ENCODE measurements at places on chromosomes 16 and 17. TPM values are rescaled to one million over a fixed set of nuclear protein-coding genes. Genes with fewer than 3 reads are reported as not detected.

The ACSM2A gene
- 57.3 TPM for polyA plus RNA-seq

GRCh38 chr16:77500286-77500598 is 65.4 kb upstream of the ADAMTS18 start:
- DNase-seq: no peak

GRCh38 chr16:89341697-89342694 is 124.5 kb downstream of the ZNF778 start:
- no peak for DNase-seq

- DNase-seq: no peak
These were observed 29.7 kb upstream of the KIF2B start for GRCh38 chr17:53792997-53793396.

The SALL1 gene
- polyA plus RNA-seq: 104 TPM

The ABCC11 gene
- 0.25 TPM for polyA plus RNA-seq

The ARL5C gene
- not detected for polyA plus RNA-seq

DNA sequence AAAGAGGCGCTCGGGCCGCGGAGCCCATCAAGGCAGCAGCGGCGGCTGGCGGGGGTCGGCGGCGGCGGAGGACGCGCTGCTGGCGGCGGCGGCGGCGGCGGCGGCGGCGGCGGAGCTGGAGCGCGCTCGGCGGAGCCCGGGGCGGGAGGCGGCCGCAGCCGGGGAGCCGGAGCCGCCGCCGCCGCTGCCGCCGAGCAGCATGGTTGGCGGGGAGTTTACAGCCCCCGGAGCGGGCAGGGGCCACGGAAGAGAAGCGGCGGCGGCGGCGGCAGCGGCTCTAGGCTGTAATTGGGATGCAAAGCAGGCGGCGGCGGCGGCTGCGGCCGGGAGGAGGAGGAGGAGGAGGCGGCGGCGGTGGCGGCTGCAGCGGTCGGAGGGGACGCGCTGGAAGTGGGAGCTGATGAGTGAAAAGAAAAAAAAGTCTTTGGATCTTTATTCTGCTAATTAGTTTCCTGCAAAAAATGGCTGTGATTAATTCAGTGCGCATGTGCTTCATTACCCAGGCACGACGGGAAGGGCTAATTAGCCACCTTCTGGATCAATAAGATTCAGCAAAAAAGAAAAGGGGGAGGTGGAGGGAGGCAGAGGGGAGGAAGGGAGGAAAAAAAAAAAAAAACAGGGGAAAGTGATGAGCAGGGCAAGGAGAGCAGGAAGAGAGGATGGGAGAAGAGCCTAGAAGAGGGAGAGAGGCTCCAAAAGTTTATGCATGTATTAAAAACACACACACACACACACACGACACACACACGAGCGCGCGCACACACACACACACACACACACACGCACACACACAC is 10.9 kb upstream of the ZFHX3 start:
- no peak for DNase-seq

GRCh38 chr17:7894866-7895265 is 6.3 kb downstream of the CHD3 start:
- no peak for DNase-seq

DNA sequence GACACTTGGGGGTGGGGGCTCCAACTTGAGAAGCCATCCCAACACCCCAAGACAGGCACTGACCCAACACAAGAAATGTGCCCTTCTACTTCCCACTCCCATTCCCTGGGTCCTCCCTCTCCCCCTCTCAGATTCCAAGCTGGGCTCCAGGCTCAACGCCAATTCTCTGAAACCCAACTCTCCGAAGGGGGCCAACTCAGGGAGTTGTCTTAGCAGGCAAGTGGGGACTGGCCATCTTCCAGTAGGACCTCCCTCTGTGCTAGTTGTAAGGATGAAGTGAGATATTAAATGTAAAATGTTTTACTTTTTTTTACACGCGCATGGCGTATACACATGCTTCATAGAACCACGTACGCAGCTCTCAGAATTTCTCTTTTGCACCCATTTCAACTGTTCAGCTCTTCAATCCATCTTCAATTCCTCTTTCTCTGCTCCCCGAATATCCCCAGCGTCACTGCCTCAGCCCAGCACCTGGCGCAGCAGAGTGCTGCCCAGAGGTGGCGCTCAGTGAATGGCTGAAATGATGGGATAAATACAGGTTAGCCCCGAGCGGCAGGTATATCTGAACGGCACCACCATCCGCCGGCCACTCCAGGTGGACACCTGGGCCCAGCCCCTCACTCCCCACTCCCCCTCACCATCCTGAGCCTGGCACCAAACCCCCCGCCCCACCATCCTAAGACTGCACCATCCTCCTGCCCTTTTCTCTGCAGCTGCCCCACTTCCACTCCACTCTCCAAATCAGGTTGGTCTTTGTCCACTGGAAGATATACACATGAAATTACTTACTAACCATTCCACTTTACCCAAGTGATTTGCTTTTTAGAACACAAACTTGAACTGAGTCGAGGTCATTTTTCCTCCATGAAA is 43.9 kb upstream of the TNRC6C start:
- peak; percentile 65 for DNase-seq

The CCL4L2 gene
- 2.9 TPM for polyA plus RNA-seq

The ACAP1 gene
- 6.1 TPM for polyA plus RNA-seq

- no peak for DNase-seq
These were observed 3.8 kb upstream of the TMEM100 start for GRCh38 chr17:55726440-55726839.

- no peak for DNase-seq
These were observed 10.7 kb downstream of the TBX2 start for GRCh38 chr17:61410141-61411010.

The TERB1 gene
- polyA plus RNA-seq: not detected

- DNase-seq: no peak
These were observed 881 bp downstream of the MLLT6 start for GRCh38 chr17:38705803-38706504.

DNA sequence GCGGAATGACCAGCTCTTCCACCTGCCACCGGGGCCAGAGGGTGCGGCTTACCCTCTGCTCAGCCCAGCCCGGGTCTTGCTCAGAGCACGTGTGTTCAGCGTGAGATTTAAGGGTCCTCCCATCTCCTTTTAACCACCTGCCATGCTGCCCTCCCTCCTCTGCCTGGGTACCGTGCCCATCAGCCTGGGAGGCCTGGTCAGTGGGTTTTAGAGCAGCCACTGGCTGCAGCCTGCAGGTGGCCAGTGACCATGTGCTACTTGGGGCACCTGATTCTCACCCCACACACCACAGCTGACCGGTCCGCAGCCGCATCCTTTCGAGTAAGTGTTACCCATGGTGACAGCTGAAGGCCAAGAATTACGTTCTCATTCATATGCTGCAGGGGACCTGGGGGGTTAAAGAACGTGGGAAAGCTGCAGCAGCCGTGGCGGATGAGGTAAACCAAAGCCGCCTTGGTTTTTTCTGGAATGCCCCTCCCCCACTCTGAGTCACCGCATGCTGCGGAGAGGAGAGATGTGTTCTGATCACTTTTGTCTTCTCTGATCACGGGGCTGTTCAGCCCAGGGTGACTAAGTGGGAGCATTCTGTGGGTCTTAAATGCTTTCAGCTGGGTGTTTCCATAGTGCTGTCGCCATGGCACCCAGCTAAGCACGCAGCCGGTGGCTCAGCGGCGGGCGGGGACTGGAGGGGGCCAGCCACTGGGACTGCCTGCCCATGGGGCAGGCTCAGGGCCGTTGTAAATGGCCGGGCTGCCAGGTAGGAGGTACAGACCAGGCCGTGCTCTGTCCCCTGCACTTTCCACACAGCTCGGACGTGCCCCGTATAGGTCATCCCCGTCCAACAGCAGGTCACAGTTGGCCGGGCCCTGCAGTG is 59.8 kb downstream of the BAIAP2 start:
- no peak for DNase-seq

Measured in right renal pelvis (tissue), 4 donors.